ENCODE measurements at places on chromosomes 4 and X. TPM values are rescaled to one million over a fixed set of nuclear protein-coding genes. Genes with fewer than 3 reads are reported as not detected.
A peak's percentile ranks its signal among the peaks of the same experiment; 100 is the strongest.

DNA sequence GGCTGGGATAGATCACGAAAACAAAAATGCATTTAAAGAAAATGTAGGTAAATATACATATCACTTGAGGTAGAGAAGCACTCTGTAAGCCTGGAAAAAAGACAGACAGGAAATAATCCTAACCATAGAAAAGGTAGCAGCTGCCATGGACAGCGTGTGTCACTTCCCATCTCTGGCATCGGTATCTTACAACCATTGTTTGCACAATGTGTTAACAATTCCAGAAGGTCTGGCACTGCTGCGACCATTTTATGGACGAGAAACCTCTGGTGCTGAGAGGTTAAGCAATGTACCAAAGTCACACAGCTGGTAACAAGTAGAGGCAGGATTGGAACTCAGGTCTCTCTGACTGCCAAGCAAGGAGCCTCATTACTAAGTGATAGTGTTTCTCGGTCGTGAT lies 1.7 kb upstream of the MTNR1A start:
- no peak overlapping the region for H3K27ac ChIP-seq
- H3K36me3 ChIP-seq: no peaks in the 10 kb centered on the region
- H3K27me3 ChIP-seq: peaks cover 24% of the 10 kb centered on the region
- no peak for DNase-seq
- peaks cover 4% of the 10 kb centered on the region for H3K4me1 ChIP-seq
- no peak overlapping the region for H3K4me3 ChIP-seq

The STBD1 gene
- total RNA-seq: 0.30 TPM

GRCh38 chrX:134997646-134998045 lies 6.9 kb downstream of the SMIM10 start:
- no peaks in the 10 kb centered on the region for H3K36me3 ChIP-seq
- no peaks in the 10 kb centered on the region for H3K4me1 ChIP-seq
- DNase-seq: no peak
- H3K27me3 ChIP-seq: peaks cover 46% of the 10 kb centered on the region
- H3K4me3 ChIP-seq: no peak overlapping the region

DNA sequence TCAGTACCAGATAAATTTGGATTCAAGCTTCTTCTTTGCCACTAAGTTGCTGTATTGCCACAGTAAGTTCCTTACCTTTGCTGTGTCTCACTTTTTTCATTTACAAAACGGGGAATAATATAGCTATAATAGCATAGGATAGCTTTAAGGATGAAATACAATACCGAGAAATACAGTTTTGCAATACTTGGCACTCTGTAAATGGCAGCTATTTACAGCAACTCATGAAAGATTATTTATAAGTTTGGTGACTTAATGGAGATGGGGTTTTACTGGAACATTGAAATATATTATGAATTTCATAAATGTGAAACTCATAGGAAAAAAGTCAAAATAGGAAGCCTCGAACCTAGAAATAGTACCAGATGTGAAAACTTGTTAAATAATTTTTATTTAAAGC lies 27.6 kb downstream of the ANXA10 start:
- no peaks in the 10 kb centered on the region for H3K27me3 ChIP-seq
- H3K27ac ChIP-seq: no peak overlapping the region
- no peaks in the 10 kb centered on the region for H3K4me1 ChIP-seq
- no peak for DNase-seq
- no peak overlapping the region for H3K4me3 ChIP-seq

DNA sequence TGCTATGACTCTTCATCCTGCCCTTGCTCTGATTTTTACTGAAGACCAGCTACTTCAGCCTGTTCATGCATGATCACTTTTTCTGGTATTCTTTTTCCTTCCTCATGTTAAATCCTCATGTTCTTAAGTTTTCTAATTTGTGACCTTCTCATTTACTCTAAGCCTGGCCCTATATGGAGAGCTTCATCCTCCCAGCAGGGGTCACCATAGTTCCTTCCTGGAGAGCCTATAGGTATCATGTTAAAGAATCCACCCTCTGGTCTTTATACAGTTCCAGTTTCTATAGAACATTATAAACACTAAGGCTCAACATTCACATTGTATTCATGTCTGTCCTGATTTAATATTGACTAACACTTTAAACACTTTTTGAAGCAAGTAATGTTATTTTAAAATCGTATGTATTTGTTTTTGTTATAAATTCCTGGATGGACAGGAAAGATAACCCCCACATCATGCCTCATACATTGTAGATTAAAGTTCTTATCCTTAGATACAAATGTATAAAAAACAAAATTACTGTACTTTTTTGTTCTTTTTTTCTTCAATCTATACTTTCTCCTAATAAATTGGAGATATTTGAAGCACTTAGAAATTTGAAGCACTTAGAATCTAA lies 53.8 kb upstream of the OTUD4 start:
- peak; percentile 68 for DNase-seq
- no peaks in the 10 kb centered on the region for H3K36me3 ChIP-seq
- H3K4me1 ChIP-seq: no peaks in the 10 kb centered on the region
- peaks cover 14% of the 10 kb centered on the region for H3K27me3 ChIP-seq
- no peak overlapping the region for H3K27ac ChIP-seq
- H3K4me3 ChIP-seq: no peak overlapping the region

- no peak for DNase-seq
- H3K27ac ChIP-seq: no peak overlapping the region
- no peaks in the 10 kb centered on the region for H3K27me3 ChIP-seq
- H3K4me3 ChIP-seq: no peak overlapping the region
- no peaks in the 10 kb centered on the region for H3K4me1 ChIP-seq
Measured at GRCh38 chr4:1393866-1394265, 12.4 kb downstream of the NKX1-1 start.

DNA sequence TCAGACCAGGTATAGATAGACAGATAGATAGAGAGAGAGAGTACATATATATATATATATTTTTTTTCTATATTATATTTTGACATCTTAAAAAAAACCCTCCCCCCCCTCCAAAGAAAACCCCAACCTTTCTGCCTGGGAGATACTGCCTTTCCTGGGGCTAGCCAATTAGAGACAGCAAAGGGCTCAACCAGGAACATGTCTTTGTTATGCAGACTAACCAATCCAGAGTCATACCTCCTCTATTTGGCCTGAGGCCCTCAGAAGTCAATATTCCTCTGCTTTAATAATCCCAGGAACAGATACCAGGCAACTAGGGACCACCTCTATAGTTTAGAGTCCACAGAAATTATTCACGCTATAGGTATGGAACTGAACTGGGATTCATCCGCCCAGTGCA lies 135.6 kb upstream of the MAD2L1 start:
- H3K4me3 ChIP-seq: no peak overlapping the region
- no peaks in the 10 kb centered on the region for H3K4me1 ChIP-seq
- H3K36me3 ChIP-seq: no peaks in the 10 kb centered on the region
- H3K27ac ChIP-seq: no peak overlapping the region
- no peak for DNase-seq

The HHIP gene
- total RNA-seq: 0.48 TPM

- H3K4me3 ChIP-seq: peak within 1 kb of the TSS; percentile 84
- H3K27me3 ChIP-seq: peaks cover 24% of the 10 kb centered on the region
- H3K27ac ChIP-seq: peak within 1 kb of the TSS; percentile 92
Measured at GRCh38 chrX:73214426-73215094, at the start of gene NAP1L2. NAP1L2 (minus strand) TSS chrX:73214851; CDS start chrX:73214492, 359 bp downstream.

- H3K27ac ChIP-seq: no peak overlapping the region
- H3K36me3 ChIP-seq: no peaks in the 10 kb centered on the region
- H3K27me3 ChIP-seq: peaks cover 11% of the 10 kb centered on the region
- no peak overlapping the region for H3K4me3 ChIP-seq
Measured at GRCh38 chrX:125236955-125237354, 82.7 kb upstream of the TEX13C start.

- H3K36me3 ChIP-seq: no peaks in the 10 kb centered on the region
- H3K27me3 ChIP-seq: no peaks in the 10 kb centered on the region
- H3K4me3 ChIP-seq: no peak overlapping the region
- no peak overlapping the region for H3K27ac ChIP-seq
Measured at GRCh38 chr4:86615501-86615900, 21.4 kb downstream of the PTPN13 start.

The CFAP99 gene
- total RNA-seq: not detected

DNA sequence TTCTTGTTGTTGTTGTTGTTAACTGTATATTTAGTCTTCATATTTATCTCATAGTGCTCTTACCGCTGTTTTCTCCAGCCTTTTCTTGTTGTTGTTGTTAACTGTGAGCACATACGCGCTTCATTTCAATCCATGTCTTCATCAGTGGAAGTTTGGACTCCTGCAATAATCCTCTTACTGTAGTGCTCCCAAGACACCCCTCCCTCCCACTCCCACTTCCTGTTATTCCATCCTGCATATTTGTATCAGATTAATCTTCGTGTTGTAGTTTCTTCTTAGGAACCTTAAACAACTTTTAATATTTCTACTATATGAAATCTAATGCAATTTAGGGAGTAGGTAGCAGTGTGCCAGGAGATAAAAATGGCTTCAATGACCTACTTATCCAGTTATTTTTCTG lies 674.8 kb downstream of the RAPGEF2 start:
- H3K4me3 ChIP-seq: no peak overlapping the region
- H3K4me1 ChIP-seq: no peaks in the 10 kb centered on the region
- DNase-seq: no peak
- H3K27me3 ChIP-seq: no peaks in the 10 kb centered on the region

DNA sequence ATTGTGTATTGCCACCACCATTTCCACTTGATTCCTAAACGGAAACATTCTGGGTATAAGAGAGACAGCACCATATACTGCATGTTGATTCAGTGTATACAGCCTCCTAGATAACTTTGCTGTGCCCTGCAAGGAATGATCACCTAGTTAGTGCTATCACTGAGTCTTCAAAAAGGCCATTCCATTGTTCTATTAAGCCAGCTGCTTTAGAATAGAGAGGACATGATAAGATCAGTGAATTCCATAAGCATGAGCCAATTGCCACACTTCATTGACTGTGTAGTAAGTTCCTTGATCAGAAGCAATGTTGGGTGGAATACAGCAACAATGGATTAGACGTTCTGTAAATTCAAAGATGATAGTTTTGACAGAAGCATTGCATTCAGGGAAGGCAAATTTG lies 1047.3 kb downstream of the PCDH18 start:
- H3K4me3 ChIP-seq: no peak overlapping the region
- H3K4me1 ChIP-seq: no peaks in the 10 kb centered on the region
- DNase-seq: no peak
- H3K36me3 ChIP-seq: no peaks in the 10 kb centered on the region
- H3K27me3 ChIP-seq: no peaks in the 10 kb centered on the region
- H3K27ac ChIP-seq: no peak overlapping the region

DNA sequence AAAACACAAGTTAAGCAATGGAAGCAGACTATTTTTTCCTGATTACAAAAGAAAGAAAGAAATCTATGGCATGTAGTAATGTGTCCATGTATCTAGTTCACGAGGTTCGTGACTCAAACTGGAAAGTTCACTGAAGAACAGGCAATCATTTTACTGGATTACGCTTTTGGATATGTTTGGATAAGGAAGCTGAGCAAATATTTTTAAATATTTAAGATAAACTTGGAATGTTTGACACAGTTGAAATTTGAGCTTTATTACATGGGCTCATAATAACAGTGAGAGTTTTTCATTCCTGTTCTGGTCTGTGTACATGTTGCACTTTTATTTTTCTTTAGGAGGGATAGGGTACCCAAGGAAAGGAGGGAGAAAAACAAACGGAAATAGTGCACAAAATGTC lies 244.2 kb upstream of the GK2 start:
- H3K4me1 ChIP-seq: peaks cover 7% of the 10 kb centered on the region
- H3K36me3 ChIP-seq: no peaks in the 10 kb centered on the region
- DNase-seq: no peak

The PCSK1N gene
- 2.8 TPM for total RNA-seq

DNA sequence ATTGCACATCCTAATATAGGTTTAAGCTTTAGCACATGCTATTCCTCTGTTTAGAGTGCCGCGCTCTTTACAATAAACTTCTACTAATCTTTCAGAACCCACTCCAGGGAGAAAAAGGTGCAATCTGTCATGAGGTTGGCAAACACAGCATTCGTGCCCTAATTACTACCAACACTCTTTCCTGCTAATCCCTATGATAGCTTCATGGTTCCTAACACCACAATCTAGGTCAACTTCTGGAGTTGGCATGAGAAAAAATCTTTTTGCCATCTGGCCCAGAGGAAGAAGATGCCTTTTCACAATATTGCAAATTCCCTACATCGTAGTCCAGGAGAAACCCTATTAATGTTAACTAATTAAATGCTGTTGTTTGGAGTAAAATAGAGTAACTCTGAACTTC lies 39.6 kb downstream of the TMA16 start:
- no peaks in the 10 kb centered on the region for H3K27me3 ChIP-seq
- H3K27ac ChIP-seq: no peak overlapping the region
- H3K36me3 ChIP-seq: peaks cover 8% of the 10 kb centered on the region
- DNase-seq: no peak

GRCh38 chr4:20248155-20248558 lies 3.5 kb upstream of the SLIT2 start:
- peaks cover 8% of the 10 kb centered on the region for H3K4me1 ChIP-seq
- H3K36me3 ChIP-seq: peaks cover 5% of the 10 kb centered on the region
- H3K27me3 ChIP-seq: peaks cover 20% of the 10 kb centered on the region
- no peak for DNase-seq
- no peak overlapping the region for H3K4me3 ChIP-seq

- H3K27me3 ChIP-seq: peaks cover 14% of the 10 kb centered on the region
- H3K36me3 ChIP-seq: no peaks in the 10 kb centered on the region
- H3K27ac ChIP-seq: no peak overlapping the region
- H3K4me1 ChIP-seq: no peaks in the 10 kb centered on the region
Measured at GRCh38 chrX:22314211-22314610, 41.5 kb downstream of the CBLL2 start.

DNA sequence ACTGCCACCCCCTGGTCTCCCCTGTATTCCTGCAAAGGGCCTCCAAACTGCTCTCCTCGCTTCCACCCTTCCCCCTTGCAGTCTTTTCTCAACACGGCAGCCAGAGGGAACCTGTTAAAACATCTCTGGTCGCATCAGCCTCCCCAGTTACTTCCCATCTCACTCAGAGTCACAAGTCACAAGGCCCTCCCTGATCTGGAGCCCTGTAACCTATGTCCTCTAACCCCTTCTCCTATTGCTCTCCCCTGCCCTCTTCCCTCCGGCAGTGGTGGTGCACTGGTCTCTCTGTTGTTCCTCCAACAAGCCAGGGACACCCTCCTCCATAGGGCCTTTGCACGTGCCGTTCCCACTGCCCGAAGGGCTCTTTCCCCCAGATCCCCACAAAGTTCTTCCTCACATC lies 73.2 kb downstream of the SH3KBP1 start:
- H3K27me3 ChIP-seq: no peaks in the 10 kb centered on the region
- peaks cover 44% of the 10 kb centered on the region for H3K4me1 ChIP-seq
- H3K36me3 ChIP-seq: peaks cover 1% of the 10 kb centered on the region
- H3K4me3 ChIP-seq: no peak overlapping the region
- peak overlapping the region; percentile 31 for H3K27ac ChIP-seq

DNA sequence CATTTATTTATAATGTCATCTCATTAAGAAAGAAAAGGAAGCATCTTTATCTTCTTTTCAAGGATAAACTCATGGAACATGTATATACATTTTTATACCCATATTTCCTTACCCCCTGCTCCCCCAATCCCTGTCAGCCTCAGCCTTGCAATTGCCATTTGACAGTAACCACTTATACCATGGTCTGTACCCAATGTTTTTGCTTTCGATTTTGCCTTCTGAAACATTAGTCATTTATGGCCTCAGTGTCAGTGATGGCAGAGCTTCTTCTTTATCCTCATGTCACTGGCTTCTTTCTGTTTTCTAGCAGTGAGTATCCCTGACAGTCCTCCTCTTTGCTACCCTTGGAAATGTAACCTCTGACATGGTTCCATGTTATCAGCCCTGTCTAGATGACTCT lies 228.4 kb downstream of the SPRY1 start:
- H3K27me3 ChIP-seq: no peaks in the 10 kb centered on the region
- H3K36me3 ChIP-seq: no peaks in the 10 kb centered on the region
- DNase-seq: no peak
- no peak overlapping the region for H3K4me3 ChIP-seq
- peak overlapping the region; percentile 58 for H3K27ac ChIP-seq

The SLC30A9 gene
- total RNA-seq: 45.5 TPM
